ENCODE measurements at places on chromosomes 11 and 22.

GRCh38 chr11:122028545-122028944, 87.5 kb downstream of the BLID start:
- DNase-seq, result no peak

- no peak for DNase-seq
These were observed 65.2 kb upstream of the TOP3B start for GRCh38 chr22:22047776-22048175.

DNA sequence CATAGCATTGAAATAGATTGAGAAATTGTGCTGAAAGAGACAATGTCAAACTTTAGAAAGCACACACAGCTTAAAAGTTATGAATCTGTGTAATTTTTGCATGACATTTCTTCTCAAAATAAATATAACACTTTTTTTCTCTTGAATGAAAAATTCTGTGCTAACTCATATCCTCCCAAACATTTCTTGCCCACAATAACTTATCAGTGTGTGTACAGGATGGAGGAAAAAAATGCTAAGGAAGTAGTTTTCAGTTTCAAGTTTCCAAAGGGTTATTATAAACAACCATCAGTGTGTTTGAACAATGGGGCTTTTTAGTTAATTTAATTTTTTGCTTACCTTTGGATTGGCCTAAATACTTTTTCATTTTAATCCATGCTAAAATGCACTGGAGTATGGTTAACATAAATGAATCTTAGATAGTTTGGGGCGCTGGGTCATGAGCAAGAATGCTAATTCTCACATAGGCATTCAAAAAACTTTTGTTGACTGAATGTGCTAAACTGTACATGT, 82.9 kb upstream of the ARHGAP20 start:
- DNase-seq, result peak; percentile 21

DNA sequence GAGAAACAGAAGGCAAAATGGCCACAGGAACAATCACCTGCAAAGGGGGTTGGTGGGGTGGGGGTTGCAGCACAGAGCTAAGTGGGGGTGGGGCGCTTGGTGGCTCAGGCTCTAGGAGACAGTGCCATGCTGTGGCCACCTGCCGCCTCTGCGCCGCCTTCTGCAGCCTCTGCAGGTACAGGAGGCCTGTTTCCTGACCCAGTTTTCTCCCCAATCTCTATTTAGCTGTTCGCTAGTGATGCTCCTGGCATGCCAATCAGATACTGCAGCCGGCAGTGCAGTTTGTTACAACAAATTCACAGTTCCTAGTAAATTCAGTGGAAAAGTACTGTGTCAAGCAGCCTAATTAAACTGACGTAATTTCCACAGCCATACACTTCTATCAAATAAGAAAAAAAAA, 106.4 kb downstream of the SERGEF start:
- DNase-seq, result no peak

DNA sequence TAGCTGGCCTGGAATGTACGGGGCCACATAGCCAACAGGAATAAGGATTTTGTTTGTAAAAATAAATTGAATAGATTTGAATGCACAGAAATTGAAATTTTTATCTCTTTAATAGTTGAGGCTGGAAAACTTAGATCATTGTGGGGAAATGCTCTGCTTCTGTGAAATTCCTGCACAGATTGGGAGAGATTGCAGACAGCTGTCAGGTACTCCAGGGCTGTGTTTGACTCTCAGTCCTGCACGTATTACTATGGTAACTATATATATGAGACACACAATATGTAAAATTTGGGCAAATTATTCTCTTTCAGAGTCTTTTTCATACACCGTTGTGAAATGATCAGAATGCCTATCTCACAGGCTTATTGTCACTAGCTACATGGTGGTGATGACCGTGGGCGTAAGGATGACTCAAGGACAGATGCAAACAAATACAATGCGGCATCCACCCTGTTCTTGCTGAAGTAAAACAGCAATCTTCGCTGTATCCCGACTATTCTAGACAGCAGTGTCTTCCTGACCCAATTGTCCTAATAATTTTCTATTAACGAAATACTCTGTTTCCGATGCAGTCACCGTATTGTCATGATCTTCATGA, 79.4 kb downstream of the ZC3H12C start:
- no peak for DNase-seq

GRCh38 chr11:102064316-102064715, 17.1 kb downstream of the CFAP300 start:
- DNase-seq, result no peak

GRCh38 chr11:507727-508515, 879 bp upstream of the RNH1 start:
- DNase-seq, result no peak

- DNase-seq, result no peak
These were observed 13.5 kb downstream of the CD59 start for GRCh38 chr11:33722590-33723234.

DNA sequence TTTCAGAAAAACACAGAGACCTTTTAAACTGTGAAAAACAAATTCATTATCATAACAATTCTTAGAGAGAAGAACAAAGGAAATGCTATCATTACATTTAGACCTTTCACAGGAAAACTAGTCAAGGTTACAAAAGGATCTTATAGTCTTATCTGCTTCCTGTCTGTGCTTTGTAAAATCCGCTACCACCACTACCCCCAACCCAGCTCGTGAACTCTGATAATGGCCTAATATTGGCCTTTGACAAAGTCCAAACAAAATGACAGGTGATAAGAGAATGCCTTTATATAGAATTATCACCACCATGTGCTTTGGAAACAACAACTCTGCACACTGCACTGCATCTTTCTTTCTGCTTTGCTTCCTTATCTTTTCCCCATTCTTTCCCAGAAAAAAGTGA, 272.5 kb downstream of the SBF2 start:
- DNase-seq, result no peak

- peak; percentile 34 for DNase-seq
These were observed 129.0 kb upstream of the TEAD1 start for GRCh38 chr11:12544986-12545775.

DNA sequence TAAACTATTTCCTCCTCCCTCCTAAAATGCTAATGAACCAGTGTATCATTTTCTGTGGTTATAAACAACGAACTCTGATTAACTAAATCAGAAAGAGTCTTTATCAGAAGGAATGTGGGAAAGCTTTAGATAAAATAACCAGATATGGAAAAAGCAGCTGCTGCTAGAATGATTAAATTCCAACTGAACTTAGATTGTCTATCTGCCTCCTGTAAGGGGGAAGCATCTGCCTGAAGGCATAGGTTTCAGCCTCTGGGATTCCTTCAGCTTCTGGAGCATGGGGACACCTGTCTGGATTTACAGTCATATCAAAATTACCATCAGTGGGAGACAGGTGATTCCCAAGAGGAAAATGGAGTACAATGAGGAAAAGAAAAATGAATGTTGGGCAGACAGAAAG, 1095.5 kb upstream of the CCDC90B start:
- DNase-seq, result no peak

DNA sequence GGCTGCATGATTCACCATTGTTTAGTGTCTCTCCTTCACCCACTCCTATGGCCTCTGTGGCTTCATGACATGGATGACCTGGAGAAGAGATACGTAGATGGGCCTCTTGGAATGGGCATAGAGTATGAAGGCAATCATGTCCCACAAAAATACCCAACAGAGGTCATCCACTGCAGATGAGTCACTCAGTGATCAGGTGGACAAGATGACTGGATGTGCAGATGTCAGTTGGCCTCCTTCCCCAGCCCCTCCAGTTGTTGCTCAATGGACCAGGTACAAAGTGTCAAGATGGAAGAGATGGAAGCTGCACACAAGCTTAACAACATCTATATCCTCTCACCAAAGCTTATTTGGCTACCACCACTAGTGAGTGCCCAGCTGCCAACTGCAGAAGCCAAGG, 41.0 kb upstream of the CLPB start:
- DNase-seq, result no peak

GRCh38 chr11:76577226-76577920, 93.2 kb downstream of the LRRC32 start:
- DNase-seq, result peak; percentile 80

- no peak for DNase-seq
These were observed 6.5 kb upstream of the CYB5R3 start for GRCh38 chr22:42655693-42656092.

DNA sequence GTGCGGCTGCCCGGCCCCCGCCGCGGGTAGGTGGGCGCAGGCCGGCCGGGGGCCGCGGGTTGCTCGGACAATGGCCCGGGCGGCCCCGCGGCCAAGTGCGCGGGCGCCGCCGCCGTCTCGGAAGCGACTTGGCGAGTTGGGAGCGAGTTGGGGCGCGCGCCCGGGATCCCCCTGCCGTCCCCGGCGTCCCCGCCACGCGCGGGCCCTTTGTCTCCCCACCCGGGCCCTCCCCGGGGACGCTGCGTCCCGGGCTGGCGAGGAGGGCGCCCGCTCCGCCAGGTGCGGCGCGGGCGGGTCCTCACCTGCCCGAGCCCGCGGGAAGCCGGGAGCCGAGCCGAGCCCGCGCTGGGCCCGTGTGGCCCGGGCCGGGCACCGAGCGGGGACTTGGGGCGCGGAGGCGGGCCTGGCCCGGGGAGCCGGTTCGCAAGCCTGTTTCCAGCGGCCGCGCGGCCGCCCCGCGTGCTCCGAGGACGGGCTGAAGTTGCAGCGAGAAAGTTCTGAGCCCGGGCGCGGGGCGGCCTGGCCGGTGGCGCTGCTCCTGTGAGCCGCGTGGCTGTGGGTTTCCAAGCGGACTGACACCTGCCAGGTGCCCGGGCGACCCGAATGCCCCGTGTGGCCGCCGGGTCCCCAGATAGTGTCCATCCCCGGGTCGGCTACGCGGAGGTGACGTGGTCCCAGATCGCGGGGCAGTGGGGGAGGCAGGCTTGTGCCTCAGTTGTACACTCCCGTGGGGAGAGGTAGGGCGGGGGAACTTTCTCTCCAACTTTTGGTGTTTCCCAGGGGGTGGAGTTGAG, 586 bp downstream of the LRP5 start:
- no peak for DNase-seq

DNA sequence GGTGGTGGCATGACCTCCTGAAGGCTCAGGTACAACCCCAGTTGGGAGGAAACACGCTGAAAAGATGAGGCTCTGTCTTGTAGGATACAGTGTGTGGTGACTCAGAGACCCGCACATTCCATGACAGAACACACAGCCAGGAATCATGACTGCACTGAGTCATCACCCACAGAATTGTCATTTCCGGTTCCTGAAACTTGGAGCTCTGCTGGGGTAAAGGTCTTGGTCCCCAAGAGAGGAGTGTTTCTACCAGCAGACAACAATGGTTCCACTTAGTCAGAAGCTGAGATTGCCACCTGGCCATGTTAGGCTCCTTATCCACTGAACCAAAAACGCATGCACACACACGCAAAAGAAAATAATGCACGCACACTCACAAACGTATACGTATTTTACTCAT, 31.5 kb upstream of the CYB5R3 start:
- DNase-seq, result peak; percentile 97
